Cardiac muscle cell (in vitro differentiated cells and primary cell): ENCODE measurements at places on chromosomes 16 and 17.

DNA sequence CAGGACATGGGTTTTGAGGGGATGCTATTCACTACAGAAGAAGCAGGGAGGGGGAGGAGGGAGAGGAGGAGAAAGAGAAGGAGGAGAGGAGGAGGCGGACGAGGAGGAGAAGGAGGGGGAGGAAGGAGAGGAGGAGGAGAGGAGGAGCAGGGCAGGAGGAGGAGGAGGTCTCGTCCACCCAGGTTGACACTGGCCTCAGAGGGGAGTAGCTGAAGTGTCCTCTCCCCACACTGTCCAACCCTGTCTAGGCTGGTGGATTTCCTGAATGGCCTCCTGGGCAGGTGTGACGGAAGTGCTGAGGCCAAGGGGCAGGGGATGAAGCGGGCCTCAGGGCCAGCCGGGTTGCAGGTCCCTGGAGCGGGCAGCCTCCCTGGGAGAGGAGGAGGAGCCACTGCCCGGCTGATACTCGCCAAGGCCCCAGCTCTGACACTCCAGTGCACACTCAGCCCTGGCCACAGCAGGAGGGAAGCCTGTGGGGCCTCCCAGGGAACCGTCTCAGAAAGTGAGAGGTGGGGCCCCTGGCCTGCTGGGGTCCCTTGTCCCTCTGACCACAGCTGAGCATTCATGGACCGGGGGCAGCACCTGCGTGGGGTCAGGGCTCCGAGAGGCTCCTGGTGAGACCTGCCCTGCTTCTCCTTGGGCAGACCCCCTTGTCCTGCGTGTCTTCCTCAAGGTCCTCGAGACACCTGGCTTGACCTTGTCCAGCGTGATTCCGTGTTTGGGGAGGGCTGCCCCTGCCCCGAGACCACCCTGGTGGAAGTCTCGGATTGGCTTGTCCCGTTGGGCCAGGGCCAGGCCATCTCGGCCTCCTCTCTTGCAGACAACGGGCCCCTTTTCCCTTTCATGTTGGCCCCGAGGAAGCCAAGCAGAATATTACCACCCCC is 200.6 kb upstream of the CIBAR2 start:
- DNase-seq = peak; percentile 67

DNA sequence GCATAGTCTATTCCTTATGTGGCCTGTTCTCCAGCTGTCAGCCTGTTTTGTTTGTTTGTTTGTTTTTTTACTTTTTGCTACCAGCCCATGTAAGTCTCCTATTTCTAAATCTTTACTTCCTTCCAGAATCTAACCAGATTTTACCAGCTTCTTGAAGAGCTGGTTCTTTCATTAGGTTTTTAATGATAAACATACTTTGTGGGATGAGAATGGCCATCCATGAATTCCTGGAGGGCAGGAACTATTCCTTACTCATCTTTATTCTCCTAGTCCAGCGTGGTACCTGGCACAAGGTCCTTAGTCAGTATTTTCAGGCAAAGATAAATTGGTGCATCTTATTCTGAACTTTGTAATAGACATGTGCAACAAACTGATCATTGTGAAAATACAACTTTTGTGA is 17.3 kb downstream of the RSPRY1 start:
- DNase-seq = no peak

DNA sequence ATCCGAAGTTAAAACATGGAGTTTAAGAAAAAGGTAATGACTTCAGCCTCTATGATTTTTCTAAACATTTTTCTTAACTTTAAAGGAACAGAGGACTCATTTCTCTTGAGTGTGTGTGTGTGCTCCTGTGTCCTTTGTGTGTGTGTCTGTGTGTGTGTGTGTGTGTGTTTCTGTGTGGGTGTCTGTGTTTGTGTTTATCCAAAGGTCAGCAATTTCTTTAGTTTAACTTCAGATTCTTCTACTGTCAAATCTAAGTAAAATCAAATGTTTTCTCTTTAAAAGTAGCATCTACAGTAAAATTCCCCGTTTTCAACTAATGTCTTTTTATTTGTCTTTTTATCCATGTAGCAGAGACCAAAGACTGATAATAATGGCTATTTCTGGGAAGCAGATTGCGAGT is 31.8 kb downstream of the HSBP1 start:
- DNase-seq = no peak

- no peak for DNase-seq
Observed at GRCh38 chr16:87133112-87133850, 183.9 kb downstream of the C16orf95 start.

GRCh38 chr17:35236821-35237220 is 6.1 kb upstream of the SLFN5 start:
- no peak for DNase-seq

DNA sequence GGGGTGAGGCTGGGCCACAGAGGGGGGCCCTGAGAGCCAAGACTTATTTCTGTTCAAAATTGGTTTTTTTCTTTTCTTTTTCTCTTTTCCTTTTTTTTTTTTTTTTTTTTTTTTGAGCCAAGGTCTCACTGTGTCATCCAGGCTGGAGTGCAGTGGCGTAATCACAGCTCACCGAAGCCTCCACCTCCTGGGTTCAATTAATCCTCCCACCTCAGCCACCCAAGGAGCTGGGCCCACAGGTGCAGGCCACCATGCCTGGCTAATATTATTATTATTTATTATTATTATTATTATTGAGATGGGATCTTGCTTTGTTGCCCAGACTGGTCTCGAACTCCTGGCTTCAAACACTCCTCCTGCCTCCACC is 17.5 kb upstream of the CACNA1H start:
- DNase-seq = no peak

DNA sequence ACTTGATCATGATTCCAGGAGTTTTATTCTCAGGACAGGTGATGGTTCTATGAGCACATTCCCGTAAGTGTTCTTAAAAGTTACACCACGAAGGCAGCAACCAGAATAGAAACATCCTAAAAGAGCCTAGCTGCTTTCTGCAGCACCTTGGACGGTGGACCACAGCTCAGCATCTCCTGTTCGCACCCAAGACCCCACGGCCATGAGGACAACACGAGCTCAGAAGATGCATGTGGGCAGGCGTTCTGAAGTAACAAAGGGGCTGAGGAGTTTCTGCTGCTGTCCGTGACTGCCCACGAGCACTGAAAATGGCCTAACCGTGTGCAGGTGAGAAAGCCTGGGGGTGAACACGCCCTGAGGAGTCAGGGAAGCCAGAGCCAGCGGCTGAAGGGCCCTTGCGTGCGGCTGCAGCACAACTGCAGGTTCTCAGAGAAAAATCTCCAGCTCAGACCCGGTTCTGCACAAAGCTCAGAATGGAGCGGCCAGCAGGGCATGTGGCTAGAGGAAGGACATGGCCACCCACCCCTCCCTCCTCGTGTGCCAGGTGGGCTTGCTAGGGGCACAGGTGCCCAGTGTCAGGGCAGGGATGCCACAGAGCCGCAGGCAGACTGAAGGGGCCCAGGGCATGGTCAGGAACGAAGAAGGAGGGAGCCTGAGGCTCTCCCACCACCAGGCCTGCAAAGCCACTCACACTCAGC is 10.8 kb upstream of the C16orf95 start:
- DNase-seq = no peak

GRCh38 chr17:4766723-4767122 is 5.0 kb upstream of the TM4SF5 start:
- DNase-seq = no peak

- peak; percentile 39 for DNase-seq
Observed at GRCh38 chr17:17606416-17607000, 15.0 kb upstream of the PEMT start.

GRCh38 chr16:2149630-2150417 is 1.4 kb downstream of the RAB26 start:
- no peak for DNase-seq

- no peak for DNase-seq
Observed at GRCh38 chr17:10271106-10271562, 72.7 kb upstream of the GAS7 start.

DNA sequence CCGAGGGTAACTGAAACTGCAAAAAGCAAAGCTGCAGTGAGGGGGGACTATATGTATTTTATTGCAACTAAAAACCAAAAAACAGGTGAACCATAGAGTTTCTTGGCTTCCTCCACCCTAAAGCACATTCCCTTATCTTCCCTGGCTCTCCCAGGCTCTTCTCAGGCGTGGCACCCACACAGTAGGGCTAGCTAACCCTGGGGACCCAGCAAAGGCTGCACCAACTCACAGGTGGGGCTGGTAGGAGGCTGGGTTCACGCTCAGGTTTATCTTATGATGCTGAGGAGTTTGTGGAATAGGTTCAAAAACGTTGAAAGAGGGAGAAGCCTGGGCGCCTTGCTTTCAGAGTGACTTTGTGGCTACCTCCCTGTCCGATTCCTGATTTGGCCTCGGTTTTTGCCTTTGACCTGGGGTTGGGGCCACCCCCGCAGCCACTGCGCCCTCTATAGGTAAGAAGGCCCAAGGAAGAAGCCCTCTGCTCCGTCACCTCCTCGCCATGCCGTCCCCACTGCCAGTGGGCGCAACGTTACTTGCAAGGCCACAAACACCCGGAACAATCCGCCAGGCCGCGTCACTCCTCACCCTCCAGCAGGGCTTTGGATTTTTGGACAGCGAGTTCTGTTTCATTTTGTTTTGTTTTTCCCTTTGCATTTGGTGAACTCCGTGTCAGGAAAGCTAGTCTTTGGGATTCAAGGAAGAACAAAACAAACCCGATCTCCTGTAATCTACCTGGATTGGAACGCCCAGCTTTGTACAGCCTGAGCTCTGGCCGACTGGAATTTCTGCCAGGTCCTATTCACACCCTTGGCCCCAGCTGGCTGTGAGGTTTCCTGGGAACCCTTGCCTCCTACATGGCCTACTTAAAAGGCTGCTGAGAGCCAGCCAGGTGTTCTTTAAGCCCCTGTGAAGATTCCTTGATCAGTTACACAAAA is 60.8 kb downstream of the TBC1D16 start:
- DNase-seq = no peak

- peak; percentile 86 for DNase-seq
Observed at GRCh38 chr16:21156767-21157467, 1.6 kb upstream of the LDAF1 start.

GRCh38 chr17:62627904-62628633 is 599 bp downstream of the MRC2 start:
- peak; percentile 85 for DNase-seq

GRCh38 chr16:70460737-70461261 is 6.4 kb downstream of the FCSK start:
- peak; percentile 29 for DNase-seq

DNA sequence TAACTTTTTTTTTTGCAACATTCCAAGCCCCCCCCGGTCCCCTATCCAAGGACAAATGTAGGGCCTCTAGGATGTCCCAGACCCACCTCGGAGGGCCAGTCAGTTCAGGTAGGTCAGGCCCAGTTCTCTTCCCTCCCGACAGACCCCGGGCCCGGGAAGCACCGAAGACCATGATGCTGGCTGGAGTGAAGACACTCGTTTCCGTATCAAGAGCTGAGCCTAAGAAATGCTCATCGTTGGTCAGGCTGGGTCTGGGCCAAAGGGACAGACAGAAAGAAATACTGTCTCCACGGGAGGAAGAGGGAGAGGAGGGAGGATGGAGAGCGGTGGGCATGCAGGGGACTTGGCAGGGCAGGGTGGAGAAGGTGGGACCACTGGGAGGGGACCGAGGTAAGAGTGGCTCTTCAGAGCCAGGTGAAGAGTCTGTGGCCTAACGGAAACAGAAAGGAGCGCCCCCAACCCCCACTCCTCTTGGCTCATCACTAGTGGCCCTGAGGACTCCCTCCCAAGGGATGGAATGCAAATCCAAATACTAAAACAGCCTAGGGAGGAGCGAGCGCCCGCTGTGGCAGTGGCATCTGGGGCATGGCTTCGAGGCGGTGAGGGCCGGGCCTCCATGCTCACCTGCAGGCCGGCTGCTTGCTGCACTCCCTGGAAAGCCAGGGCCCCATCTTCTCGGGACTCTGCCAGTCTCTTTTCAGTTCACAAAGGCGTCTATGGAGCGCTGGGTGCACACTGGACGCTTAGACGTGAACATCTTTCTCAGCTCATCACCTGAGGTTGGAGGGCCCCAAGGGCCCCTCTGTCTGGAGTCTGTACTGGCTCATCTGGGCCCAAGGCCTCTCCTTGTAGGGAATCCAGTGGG is 1.7 kb upstream of the ROGDI start:
- DNase-seq = no peak

- no peak for DNase-seq
Observed at GRCh38 chr16:14629612-14629918, 495 bp downstream of the PARN start.

GRCh38 chr16:77213542-77214106 is 14.4 kb downstream of the SYCE1L start:
- no peak for DNase-seq

- no peak for DNase-seq
Observed at GRCh38 chr17:77894126-77894956, 64.2 kb upstream of the TNRC6C start.

DNA sequence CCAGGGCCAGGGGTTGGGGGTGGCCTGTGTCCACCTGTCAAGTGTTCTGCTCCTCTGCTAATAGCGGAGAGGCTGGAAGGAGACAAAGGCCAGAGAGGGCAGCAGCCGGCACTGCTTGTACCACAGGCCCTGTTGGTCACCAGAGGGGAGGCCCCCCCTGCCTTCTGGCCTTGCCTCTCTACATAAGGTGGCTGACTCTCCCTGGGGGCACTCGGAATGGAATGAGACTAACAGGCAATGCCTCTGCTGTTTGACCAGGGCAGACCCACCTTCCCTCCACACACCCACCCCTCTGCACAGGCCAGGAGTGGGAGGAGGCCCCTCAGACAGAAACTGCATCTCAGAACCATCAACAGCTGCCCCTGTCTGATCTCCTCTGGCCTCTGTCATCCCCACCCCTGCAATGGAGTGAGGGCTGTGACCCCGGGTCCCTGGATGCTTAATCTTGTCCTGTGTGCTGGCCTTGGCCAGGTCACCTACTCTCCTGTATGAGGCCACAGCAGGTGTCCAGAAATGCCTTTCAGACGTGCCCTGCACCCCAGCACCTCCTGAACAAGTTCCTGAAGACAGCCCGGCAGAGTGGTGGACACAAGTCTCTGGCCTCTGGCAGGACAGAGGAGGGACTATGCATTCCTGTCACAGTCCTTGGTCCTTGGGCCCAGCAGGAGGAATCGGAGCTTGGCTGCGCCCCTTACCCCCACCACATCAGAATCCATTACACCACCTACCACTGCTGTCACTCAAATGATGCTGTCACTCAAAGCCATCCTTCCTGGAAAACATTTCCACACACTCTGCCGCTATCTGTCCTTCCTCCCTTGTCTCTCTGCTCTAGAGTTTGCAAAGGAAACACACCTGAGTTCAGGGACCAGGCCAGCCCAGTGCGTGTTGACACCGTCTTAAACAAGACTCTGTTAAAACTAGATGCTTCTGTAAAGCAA is 107.5 kb upstream of the ZNF750 start:
- DNase-seq = no peak

- DNase-seq = peak; percentile 58
Observed at GRCh38 chr16:25141648-25142047, 30.1 kb downstream of the LCMT1 start.

- DNase-seq = no peak
Observed at GRCh38 chr16:48193846-48194245, 38.1 kb upstream of the ABCC12 start.
